ENCODE measurements at places on chromosomes 11 and 22. TPM values are rescaled to one million over a fixed set of nuclear protein-coding genes. Genes with fewer than 3 reads are reported as not detected.

GRCh38 chr11:57978686-57979531, 44.8 kb upstream of the OR9Q1 start:
- no peak for DNase-seq

- DNase-seq = no peak
Observed at GRCh38 chr22:30371981-30372380, 15.2 kb downstream of the CCDC157 start.

Gene KRTAP5-11
- total RNA-seq = not detected

DNA sequence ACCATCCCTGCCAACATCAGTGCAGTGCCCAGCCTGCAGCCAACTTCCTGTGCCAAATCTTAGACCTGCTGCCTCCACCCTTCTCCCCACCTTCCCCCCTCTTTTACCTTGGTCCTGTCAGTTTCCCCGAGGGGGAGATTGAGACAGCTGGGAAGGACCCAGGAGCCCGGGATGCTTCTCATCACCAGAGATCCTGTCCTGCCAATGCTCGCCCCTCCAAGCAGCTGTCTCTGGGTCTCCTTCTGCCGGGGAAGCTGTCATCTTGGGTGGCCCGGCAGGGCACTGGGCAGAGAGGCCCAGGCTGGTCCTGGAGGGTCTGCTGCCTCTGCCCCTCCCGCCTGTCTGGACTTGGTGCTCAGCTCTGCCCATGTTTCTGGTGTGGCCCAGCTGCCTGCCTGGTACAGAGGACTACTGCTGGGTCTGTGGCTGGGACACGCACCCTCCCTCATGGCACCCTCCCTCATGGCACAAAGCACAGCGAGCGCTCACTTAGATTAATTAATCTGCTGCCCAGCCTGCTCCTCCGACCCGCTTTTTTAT, 60.4 kb upstream of the THY1 start:
- no peak for DNase-seq

GRCh38 chr11:16805938-16806337, 67.5 kb downstream of the C11orf58 start:
- no peak for DNase-seq

DNA sequence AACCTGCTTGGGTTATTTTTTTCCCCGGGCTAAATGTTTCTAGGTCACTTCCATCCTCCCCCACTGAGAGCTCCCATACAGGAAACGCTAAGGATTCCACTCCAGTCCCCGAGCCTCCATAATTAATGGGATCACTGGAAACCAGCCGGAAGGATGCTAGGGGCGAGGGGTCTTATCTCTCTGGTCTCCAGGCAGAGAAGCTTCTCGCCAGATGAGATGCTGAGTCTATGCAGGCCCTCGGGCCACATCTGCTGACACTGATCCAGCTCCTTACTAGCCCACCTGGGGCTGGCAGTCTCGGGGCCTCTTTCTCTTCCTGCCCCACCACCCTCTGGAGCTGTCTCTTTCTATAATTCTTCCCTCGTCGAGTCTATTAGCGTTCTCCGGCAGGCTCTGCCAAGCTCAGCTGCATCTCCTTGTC, 125.9 kb upstream of the SYT13 start:
- no peak for DNase-seq

DNA sequence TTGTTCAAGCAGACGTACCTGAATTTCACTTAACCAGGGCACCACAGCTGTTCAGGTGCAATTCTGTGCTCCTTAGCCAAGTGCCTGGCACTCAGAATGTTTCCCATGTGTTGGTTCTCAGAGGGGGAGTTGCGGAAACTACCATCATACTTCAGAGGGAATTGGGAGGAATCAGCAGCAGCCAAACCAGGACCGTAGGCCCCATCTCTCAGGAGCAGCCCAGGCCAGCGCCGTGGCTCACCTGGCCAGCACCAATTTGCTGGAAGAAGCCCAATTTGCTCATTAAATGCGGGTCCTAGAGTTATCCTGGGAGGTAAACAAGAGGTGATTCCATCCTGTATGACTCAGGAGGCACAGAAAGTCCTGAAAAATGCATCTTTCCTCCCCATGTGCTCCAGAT, 435.4 kb downstream of the BRD1 start:
- no peak for DNase-seq

GRCh38 chr11:13697710-13698109, 29.2 kb downstream of the FAR1 start:
- DNase-seq = no peak

Gene RAB38
- 0.28 TPM for total RNA-seq

Gene EHF
- 2.8 TPM for total RNA-seq

GRCh38 chr11:62370743-62371440, 33.6 kb downstream of the ASRGL1 start:
- no peak for DNase-seq

GRCh38 chr11:6755303-6755952, 16.3 kb downstream of the OR2AG2 start:
- no peak for DNase-seq

DNA sequence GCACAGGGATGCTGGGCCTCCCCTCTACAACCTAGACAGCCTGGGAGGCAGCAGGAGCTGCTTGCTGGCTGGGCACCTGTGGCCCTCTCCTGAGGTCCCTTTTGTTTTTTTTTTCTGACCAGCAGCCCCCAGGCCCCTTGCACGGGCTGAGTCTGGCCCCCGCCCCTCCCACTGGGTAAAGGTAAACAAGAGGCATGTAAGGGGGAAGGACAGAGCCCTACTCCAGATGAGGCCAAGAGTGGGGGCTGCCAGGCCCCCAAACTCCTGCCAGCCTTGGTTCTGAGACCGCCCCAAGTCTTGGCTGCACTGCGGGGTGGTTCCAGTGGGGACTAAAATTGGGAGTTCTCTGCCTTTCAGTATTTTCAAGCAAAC, 9.2 kb downstream of the PLXNB2 start:
- DNase-seq = no peak

DNA sequence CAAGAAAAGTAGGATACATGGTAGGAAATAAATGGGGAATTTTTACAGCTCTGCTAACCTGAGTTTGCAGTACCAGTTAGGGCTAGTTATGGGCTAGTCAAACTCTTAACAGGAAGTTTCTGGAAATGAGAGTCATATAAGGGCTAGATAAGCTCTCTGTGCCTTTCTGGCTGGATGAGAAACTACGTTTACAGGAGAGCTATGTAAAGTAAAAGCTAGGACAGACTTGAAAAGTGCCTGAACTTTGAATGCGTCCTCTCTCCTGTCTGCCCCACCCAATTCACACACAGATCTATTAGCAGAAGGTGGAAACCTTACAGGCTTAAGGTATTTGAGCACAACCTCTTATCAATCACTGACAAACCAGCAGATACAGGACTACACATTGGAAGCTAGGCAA, 167.1 kb downstream of the SNX19 start:
- DNase-seq = no peak

Gene SPECC1L
- total RNA-seq = 25.2 TPM

GRCh38 chr11:47852053-47852452, 3.9 kb upstream of the NUP160 start:
- no peak for DNase-seq

DNA sequence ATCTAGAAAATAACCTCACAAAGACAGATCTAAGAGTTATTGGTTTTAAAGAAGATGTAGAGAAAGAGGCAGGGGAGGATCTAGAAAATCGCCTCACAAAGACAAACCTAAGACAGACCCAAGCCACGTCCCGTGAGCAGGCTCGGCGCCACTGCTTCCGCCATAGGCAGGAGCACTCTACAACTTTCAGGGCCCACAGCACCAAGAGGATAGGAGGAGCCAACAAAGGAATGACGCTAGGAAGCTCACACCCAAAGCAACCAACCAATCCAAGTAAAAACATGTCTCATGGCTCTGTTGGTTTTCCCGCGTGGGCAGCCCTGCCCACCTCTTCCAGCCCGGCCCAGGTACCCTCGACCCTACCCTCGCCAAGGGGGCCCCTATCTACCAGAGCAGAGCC, 4167.4 kb upstream of the OR11H1 start:
- no peak for DNase-seq

Gene MRGPRX4
- total RNA-seq = not detected

Gene OR11H1
- total RNA-seq = not detected

GRCh38 chr11:77080643-77081210, 14.0 kb downstream of the CAPN5 start:
- no peak for DNase-seq

- no peak for DNase-seq
Observed at GRCh38 chr22:19546680-19547079, 22.5 kb upstream of the CLDN5 start.

- DNase-seq = no peak
Observed at GRCh38 chr11:119795231-119795630, 66.2 kb upstream of the NECTIN1 start.

DNA sequence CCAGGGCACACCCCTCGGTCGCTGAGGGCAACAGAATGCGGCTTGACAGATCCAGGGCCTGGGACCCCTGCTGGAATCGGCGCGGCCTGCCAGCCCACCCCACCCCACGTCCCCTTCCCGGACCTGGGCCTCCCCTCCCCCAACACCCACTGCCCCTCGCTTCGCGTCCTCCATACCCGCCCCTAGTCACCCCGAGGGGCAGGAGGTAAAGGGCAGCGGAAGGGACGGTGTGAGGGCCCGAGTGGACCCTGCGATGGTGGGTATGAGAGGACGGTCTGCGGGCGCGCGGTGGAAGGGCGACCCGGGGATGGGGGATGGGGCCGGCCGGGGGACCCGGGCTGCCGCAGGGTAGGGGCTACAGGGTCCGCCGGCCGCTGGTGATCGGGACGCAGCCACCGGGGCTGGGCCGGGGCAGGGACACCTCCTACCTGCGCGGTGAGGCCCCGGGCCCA, 311 bp downstream of the APBB1 start:
- no peak for DNase-seq

DNA sequence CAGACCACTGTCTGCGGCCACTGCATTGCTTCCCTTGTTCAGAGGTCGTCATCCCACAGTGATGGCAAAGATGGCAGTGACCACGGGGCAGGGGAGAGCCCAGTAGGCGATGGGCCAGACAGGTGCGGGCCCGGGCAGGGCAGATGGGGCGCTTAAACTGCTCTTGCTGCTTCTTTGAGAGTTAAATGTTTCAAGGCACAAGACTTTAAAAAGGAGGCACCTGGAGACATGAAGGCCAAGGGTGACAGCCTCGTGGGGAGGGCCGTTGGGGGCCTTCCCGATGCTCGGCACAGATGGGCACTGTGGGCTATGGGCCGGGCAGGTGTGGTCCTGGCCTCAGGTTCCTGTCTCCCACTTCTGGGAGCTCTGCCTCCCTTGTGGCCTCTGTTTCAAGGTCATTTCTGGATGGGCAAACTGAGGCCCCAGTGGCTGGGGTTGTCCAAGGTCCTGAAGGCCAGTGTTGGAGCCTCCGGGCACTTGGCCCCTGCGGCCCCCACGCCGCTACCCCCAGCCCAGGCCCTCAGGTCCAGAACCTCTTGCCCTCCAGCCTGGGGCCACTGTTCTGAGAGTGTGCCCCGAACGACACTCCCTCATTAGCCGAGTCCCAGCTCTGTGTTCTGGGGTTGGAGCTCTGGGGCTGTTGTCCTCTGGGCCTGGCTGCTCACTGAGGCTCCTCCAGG, 16.9 kb upstream of the CCDC188 start:
- no peak for DNase-seq

DNA sequence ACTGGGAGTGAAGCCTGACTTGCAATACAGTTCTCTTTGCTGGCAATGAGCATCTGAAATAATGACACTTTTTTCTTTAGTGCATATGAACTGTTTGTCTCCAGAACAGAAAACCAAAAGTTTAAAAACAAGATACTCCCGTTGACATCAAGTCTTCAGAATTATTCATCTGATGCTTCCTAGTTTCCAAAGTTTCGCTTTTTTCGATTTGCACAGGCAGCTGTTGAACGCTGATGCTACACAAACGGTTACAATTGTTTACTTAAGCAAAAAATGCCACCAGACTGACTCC, 612 bp upstream of the BIRC2 start:
- DNase-seq = no peak

DNA sequence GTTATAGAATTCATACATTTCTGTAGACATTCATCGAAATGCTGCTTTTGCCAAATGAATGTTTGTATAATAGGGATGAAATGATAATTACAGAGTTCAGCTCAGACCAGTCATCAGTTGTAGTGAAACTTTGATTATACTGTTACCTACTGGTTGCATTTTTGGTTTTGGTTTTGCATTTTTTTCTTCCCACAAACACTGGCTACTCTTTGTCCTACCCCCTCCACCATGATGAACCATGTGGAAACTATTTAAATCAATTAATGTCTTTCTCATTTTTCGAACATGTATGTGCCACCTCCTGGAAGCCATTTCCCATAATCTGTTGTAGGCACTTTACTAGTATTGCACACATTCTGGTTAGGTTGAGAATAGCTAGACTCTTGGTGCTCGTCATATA, 75.3 kb upstream of the MTNR1B start:
- DNase-seq = no peak

DNA sequence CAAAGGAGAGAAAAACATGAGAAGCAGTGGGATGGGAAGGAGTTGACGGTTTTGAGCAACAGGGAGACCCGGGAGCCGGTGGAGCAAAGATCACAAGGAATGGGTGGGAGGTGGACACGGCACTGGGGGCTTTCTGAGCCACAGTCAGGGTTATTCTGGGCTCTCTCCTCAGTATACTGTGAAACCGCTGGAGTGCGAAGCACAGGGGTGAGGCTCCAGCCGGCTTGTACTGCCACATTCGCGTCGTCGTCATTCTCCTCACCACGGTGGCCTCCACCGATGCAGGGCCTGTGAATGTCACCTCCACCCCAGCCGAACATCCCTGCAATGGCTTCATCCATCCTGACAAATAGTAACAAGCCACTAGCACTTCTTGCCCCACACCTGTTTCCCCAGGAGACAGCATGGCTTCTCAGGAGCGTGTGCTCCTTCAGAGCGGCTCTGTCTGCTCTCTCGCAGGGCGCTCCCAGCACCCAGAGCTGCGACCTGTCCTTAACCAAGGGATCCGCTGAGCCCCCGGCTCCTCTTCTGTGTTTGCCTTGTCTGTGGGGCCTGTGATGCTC, 1165.3 kb downstream of the TBC1D22A start:
- no peak for DNase-seq

Gene SYT13
- 0.50 TPM for total RNA-seq

Gene ZNF280A
- not detected for total RNA-seq
